ENCODE measurements at places on chromosomes 5 and 9.

- peak; percentile 75 for DNase-seq
These were observed 76.2 kb downstream of the STK10 start for GRCh38 chr5:172111852-172112225.

- DNase-seq = peak; percentile 86
These were observed 1.4 kb downstream of the ATOSB start for GRCh38 chr9:35114113-35114839.

DNA sequence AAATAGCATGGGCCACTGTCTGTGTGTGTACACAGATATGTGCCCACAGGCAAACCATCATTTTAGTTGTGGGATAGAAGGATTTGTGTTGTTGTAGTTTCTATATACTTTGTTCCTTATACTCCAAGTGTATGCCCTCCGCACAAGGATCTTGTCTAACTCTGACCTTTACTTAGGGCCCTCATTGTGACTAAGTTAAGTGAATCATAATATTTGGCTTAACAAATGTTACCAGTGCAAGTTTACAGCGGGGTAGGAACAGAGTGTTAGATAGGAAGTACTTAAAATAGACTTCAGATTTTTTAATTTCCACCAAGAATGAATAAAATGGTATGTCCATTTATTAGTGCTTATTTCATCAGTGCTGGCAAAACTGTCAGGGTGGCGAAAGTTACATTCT is 29.5 kb upstream of the CYFIP2 start:
- peak; percentile 1 for DNase-seq

DNA sequence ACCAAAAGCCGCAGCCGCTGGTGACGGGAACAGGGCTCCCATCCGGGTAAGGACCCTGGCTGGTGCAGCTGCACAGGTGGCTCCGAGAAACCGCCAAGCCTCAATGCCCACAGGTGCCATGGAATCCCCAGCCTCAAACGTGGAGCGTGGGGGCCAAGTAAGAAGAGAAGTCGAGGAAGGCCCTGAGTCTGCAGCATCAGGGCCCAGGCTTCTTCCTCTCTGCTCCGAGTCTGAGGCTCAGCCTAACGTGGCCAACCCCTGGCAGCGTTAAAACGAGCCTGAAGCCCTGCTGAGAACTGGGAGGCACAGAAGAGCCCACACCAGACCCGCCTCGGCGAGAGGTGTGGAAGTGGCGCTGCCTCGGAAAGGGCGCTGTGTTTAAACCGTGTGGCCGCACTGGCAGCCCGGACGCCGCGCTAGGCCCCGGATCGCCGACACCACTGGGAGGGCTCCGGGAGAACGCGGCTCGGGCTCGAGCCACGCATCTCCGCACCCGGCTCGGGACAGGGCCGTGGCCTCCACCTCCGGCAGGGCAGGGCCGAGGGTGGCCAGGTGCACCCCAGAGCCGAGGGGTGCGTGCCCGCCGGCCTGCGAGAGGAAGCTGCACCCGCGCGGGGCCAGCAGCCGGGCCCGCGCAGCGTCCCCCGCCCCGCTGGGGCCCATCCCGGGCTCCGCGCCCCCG is 730 bp downstream of the ZMYND19 start:
- no peak for DNase-seq

GRCh38 chr9:35835766-35836165 is 6.7 kb downstream of the TMEM8B start:
- no peak for DNase-seq

Data from AG09309 (cell line).